ENCODE measurements at places on chromosomes 13 and 19.

- peak; percentile 87 for DNase-seq
These were observed 213.3 kb upstream of the MIR17HG start for GRCh38 chr13:91133941-91134802.

- peak; percentile 74 for DNase-seq
These were observed 1.0 kb downstream of the HMGB1 start for GRCh38 chr13:30464496-30465342.

- DNase-seq: peak; percentile 58
These were observed 2.2 kb upstream of the CEACAM6 start for GRCh38 chr19:41753159-41753558.

- no peak for DNase-seq
These were observed 7.0 kb downstream of the GNA15 start for GRCh38 chr19:3142781-3143337.
